ENCODE measurements at places on chromosomes 1 and 21.

GRCh38 chr1:171844381-171844780, 3.1 kb downstream of the DNM3 start:
- no peak for DNase-seq

DNA sequence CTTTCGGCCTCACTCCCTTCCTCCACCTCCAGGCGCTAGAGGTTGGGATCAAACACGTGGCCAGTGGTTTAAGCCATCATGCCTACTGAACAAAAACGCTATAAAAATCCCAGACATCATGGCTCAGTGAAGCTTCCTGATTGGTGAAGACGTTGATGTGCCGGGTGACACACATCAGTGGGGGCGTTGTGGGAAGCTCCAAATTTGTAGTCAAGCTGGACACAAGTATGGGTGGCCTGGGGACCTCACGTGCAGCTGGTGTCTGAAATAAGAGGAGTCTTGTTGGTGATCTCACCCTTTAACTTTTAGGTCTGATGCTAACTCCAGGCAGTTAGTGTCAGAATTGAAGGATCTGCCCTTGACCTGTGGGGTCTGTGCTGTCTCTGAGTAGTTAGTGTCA, 6.7 kb downstream of the CFAP298 start:
- no peak for DNase-seq

DNA sequence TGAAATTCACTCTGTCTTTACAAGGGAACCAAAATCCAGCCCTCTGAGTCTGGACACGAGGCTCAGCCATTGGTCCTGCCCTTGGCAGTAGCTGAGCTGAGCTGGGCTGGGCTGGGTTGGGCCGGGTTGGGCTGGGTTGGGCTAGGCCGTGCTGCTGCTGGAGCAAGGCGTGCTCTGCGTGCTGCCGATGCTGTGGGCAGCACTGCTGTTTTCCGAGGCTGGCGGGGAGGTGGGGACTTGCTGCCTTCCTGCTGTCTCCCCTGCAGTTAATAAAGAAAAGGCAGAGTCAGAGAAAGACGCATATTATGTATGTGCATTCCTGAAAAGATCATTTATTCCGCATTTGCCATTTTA, 182.9 kb downstream of the CDC7 start:
- peak; percentile 40 for DNase-seq

GRCh38 chr1:66489151-66489550, 44.8 kb upstream of the SGIP1 start:
- DNase-seq, result no peak

GRCh38 chr1:43293176-43293575, 7.6 kb upstream of the TIE1 start:
- no peak for DNase-seq

- DNase-seq, result no peak
Observed at GRCh38 chr1:91842056-91842455, 43.9 kb downstream of the TGFBR3 start.

DNA sequence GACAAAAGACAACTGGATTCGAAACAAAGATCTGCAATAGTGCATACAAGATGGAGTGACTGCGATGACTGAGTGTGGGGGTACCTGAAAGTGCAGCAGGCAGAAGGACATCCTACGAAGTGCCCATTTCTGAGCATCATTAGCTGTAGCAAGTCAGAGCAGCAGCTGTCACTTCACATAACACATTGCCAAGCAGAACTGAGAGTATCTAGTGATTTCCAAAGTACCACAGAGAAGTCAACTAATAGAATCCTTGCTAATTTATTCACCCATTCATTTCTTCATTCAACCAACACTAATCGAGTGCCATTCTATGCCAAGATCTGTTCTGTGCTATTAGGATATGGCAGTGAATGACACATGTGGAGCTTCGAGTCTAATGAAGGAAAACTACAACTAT, 31.6 kb upstream of the CAMSAP2 start:
- no peak for DNase-seq

DNA sequence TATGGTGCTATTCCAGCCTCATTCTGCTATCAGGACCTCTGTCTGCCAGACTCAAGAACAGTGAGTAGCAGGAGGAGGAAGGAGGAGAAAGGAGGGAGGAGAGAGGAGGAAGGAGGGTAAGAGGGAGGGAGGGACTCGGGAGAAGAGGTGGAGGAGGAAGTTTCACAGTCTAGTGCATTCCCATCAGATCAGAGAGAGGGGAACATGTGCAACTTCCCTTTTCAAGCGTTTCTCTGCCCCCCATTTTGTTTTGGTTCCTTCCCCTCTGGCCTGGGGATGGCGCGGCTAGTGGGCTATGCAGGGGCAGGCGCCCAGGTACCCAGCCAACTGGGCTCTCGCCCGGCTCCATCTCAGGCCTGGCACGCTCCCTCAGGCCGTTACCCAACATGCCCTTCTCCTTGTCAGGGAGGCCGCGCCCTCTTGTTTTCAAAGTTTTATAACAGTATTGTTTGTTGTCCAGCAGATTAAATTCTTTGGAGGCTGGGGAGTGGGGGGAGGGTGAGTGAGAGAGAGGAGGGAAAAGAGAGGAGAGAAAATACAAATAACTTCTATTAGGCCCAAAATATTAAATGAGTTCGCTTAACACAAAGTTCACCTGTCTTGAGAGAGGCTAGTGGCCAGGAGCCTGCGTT, 56.0 kb downstream of the CD46 start:
- peak; percentile 73 for DNase-seq

GRCh38 chr1:175968486-175969172, 225.2 kb upstream of the TNR start:
- DNase-seq, result no peak

DNA sequence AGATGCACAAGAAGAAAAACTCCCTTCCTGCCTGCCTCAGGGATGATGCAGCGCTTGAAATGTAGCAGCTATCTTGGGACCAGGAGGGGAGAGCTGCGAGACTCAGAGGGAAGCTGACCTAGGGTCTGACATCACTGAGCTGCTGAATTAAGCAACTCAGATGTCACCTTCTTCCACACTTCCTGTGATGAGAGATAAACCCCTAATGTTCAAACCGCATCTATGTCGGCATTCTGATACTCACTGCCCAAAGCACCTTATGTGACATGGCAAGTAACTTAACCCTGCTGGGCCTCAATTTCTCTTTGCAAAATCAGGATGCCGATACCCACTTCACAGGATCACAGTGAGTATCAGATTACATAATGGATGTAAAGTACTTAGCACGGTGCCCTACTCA, 9.1 kb upstream of the AK2 start:
- DNase-seq, result no peak

DNA sequence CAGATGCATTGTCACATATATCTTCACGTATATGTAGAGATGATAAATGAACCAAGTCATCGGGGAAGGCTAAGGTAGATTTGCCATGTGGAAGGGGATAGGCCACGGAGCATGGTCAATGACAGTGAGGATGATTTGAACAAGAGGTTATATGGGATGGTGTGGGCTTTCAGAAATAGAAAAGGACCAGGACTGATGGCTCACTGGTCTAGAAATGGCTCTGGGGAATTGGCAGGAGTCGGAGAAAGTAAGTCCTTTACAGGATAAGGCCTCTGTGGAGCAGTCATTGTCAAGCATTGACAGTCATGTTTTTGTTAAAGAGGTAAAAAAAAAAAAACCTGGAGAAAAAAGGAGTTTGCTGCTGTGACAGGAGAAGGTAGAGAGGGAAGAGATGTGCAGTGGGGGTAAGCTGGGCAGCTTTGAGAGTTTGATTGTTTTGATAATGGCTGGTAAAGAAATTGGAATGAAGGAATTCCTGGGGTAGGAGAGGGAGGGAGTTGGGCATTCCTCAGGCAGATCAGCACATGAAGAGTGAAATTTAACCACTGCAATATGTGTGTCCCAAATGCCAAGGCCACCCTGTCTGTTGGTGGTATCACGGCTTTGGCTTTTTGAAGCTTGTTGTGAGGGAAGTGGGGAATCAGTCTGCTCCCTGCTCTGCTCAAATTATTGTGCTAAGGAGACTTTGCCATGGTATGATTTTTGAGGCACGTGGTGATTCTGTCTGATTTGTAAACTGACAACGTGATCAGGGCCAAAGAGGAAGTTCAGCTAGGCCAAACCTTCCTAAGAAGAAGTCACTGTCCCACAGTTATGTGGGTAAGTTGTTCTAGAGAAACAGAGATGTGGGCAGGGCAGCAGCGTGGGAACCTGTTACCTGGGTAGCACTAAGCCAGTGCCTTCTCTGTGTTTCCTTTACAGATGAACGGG, 26.0 kb downstream of the MACF1 start:
- no peak for DNase-seq

GRCh38 chr1:212688341-212689047, 11.1 kb downstream of the BATF3 start:
- no peak for DNase-seq

GRCh38 chr1:241447031-241447644, 72.4 kb downstream of the FH start:
- DNase-seq, result no peak

- no peak for DNase-seq
Observed at GRCh38 chr1:239920214-239920613, 171.5 kb upstream of the FMN2 start.

GRCh38 chr1:188218289-188218688, 1389.5 kb downstream of the PLA2G4A start:
- no peak for DNase-seq

GRCh38 chr1:91754348-91754747, 131.6 kb downstream of the TGFBR3 start:
- DNase-seq, result no peak

DNA sequence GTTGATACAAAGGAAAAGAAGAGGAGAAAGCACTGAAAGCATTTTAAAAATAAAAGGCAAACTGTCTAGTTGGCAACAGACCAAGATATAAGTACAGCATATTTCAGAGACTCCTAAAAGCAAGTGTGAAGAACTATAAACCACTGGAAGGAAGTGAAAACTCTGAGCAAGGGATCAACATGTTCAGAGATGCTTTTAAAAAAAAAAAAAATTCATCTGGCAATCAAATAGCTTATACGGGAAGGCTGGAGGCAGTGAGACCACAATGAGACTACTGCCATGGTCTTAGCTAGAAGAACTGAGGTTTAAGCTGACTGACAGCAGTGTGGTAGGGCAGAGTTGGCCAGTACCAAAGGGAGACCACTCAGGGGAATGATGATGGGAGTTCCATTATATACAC, 124.3 kb downstream of the VAV3 start:
- no peak for DNase-seq

DNA sequence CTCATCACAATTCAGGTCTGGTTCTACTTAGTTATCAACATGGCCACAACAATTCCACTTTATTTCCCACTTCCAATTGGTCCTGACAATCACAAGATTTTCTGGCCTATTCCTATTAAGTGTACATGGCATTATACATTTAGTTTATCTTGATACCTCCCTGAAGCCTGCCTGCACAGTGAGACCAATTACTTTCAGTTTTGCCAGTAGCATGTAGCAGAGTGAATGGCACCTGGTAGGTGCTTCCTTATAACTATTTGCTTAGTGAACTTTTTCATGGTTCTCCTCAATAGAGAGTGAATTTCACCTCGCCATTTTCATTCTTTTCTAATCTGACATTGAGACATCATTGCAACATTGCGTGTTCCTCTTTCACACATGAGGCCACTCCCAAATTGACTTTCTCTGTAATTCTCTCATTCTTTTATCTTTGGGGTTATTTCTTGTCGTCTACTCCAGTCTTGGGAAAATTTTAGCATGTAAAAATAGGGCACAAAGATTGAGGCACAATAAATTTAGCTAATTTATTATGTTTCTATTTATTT, 124.3 kb downstream of the DISC1 start:
- no peak for DNase-seq

DNA sequence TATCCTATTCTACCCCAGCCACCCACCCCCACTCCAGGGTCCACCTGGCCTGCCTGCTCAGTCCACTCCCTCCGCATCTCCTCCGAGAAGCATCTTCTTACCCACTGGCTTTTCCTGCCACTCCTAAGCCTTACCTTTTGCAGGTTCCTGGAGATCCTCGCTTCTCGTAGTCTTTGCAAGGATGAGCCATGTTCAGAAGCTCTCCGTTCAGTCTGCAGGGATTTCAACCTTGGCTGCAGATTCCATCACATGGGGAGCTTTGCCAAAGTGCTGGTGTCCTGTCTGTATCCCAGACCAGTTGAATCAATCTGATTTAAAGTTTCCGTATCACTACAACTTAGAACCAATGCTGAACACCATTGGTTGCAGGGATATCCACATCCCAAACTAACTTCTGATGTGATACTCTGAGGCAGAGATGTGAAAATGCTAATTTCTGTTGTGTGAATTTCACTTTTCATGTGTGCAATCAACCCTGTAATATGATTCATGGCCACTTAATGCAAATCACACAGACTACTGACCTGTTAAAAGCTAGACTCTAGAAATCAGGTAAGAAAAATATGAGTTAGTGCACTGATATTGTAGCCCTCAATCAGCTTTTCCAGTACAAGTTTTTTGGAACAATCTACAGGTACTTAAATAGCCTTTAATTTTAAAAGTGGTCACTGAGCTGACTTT, 61.9 kb downstream of the CAPN2 start:
- no peak for DNase-seq

GRCh38 chr1:30329802-30330557, 393.4 kb downstream of the MATN1 start:
- DNase-seq, result no peak

- DNase-seq, result no peak
Observed at GRCh38 chr21:32713726-32714125, 14.1 kb downstream of the SYNJ1 start.

DNA sequence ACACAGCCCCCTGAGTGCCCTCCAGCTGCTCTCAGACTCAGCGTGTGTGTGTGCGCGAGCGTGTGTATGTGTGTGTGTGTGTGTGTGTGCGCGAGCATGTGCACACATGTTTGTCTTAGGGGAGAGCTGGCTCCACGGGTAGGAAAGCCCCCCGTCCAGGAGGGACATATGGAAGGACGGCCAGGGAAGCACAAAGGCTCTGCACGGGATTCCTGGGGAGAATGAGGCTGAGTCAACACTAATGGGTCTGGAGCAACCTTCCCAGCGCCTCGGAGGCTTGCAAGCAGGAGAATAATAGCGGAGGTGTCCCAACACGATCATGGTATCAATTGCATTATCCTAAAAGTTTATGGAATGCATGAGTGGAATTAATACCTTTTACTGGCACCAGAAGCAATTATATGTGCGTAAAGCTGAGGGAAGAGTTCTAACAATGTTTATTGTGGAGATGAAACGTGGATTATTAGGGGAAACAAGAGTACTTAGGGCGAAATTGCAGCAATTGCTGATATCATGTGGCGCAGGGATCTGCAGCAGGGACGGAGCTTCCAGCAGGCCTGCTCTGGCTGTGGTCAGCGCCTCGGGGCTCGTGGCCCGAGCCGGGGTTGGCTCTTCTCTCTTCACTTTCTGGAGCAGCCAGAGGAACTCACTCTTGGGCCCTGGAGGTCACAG, 40.3 kb upstream of the CCDC27 start:
- no peak for DNase-seq

GRCh38 chr1:11013160-11013531, 692 bp downstream of the TARDBP start:
- DNase-seq, result no peak

GRCh38 chr1:5711079-5711478, 281.1 kb downstream of the NPHP4 start:
- DNase-seq, result no peak

DNA sequence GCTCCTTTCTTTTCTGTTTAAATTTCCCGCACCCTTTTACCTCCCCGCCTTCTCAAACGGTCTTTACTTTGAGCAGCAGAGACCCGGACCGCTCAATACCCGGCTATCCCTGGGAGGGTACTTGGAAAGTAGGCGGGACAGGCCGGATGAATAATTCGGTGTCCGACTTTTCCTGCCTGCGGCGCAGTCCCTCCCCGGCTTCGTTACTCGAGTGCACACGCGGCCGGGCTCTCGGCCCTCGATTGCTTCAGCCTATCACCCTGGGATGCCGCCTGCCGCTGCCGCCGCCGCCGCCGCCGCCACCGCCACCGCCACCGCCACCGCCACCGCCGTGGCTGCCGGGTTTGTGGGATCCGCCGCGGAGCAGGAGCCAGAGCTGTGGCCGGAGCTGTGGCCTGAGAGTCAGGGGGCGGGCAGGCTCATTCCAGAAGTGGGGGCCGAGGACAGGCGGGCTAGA, 382 bp upstream of the RASAL2 start:
- DNase-seq, result peak; percentile 93

All from left ventricle myocardium inferior (tissue), 1 donor.